ENCODE measurements at places on chromosomes 7 and 10. TPM values are rescaled to one million over a fixed set of nuclear protein-coding genes. Genes with fewer than 3 reads are reported as not detected.

- no peak for DNase-seq
These were observed 3.3 kb downstream of the MAPK8 start for GRCh38 chr10:48309711-48310226.

Gene SLC39A12
- not detected for total RNA-seq

DNA sequence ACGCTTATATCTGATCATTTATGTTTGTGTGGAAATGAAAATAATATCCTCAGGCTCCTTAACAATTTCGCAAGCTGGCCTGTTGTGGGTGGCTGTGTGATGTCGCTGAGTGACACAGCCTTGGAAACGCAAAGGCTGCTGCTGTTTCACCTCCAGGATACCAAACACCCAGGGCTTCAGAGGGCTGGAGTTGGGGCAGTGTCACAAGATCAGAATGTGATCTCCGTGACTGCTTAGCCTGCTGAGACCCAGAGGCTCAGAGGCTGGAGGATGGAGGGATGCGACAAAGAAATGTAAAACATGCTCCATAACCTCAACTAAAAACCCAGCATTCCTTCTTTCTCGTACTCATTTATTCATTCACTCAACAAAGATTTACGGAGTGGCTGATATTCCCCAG is 37.2 kb upstream of the BMPER start:
- DNase-seq = no peak

DNA sequence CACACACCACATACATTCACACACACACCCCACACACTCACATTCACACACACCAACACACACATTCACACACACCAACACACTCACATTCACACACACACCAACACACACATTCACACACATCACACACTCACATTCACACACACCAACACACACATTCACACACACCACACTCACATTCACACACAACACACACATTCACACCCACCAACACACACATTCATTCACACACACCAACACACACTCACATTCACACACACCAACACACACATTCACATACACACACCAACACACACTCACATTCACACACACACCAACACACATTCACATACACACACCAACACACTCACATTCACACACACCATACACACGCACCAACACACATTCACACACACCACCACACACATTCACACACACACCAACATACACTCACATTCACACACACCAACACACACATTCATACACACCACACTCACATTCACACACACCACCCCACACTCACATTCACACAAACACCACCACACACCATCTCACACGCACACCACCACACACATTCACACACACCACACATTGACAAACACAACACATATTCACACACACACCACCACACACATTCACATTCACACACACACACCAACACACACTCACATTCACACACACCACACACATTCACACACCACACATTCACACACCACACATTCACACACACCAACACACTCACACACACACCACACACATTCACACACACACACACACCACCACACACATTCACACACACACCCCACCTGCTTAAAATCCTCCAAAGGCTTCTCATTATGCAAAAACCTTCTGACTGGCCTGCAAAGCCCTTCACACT is 9.0 kb downstream of the TAS2R40 start:
- no peak for DNase-seq

DNA sequence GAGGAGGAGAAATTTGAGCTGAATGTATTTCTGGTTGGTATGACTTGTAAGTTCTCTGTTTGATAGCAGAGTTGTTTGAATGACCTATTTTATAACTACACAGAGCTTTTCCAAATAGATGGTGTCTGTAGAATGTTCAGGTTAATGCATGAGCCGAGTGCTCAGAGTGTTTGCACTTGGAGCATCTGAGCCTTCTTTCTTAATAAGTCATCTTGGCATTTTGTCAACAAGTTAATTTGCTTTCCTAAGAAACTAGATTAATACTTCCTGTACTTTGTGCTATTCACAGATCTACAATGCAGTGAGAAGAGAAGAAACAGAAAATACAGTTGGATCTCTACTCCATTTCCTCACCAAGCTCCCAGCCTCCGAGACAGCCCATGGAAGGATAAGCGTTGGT is 138.2 kb downstream of the PLCE1 start:
- no peak for DNase-seq

Gene GRID2IP
- total RNA-seq = 0.35 TPM

Gene SNCG
- 50.9 TPM for total RNA-seq

DNA sequence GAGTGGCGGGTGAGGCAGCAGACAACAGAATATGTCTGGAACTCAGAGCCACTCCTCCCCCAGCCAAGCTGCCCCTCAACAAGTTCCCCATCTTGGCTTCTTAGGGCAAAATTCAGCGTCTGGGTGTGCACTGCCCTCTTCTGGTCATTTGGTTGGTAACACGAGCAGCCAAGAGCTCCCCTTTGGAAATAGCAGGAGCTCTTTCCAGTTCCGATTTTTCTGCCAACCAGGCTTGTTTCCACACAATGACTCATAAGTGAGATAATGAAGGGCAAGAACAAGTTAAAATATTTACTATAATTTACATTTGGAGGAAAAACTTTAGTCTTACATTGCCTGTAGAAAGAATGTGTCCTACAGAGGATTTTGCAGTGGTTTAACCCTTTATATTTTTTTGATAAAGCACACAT is 70.5 kb downstream of the ADCYAP1R1 start:
- DNase-seq = peak; percentile 31

DNA sequence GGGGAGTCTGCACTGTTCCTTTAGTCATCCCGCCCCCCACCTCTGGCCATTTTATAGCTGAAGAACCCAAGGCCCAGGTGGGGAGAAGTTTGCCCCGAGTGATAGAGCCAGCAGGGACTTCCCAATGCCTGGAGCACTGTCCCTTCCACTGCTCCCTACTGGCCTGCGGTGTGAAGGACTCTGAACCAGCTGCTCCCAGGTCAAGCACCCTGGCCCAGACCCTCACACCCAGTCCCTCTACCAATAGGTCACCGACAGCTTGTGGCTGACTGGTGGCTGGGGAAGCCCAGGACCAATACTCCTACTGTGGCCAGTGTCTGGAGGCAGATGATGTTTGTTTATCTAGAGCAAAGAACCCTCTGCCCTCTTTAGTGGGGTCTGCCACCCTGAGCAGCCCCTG is 167.9 kb downstream of the LCOR start:
- DNase-seq = no peak

DNA sequence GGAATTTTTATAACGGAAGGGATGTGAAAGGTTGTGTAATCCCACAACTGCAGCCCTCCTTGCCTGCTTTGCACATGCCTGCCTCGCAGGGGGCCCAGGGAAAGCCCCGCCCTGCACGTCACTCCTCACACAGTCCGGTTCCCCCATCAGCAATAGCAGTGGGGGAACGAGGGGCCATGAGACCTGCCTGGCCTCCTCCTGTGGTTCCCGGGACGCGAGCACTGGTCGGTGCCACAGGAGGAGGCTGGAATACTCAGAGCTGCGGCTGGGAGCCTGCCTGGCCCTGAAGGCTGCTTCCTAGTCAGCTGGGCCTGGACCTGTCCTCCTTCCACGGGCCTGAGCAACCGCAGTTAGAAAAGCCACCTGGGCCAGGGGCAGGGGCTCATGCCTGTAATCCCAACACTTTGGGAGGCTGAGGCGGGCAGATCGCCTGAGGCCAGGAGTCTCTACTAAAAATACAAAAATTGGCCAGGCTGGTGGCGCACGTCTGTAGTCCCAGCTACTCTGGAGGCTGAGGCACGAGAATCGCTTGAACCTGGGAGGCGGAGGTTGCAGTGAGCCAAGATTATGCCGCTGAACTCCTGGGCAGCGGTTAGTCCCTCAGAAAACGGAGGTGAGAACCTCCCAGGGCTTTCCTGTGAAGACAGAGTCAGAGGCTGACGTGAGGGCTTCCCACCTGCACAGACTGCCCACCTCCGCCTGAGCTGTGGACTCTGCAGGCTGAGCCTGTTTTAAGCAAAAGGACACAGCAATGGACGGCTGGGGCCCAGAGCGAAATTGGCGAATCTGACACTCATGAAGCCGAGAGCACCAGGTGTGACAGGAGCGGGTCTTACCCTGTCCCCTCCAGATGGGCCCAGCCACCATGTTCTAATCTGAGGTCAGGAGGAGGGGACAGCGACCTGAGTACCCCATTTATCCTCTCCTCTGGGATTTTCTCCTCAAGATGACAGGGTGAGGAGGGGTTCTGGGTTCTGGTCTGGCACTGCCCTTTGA is 52.9 kb downstream of the VIPR2 start:
- no peak for DNase-seq

Gene PRKCQ
- total RNA-seq = 0.41 TPM

DNA sequence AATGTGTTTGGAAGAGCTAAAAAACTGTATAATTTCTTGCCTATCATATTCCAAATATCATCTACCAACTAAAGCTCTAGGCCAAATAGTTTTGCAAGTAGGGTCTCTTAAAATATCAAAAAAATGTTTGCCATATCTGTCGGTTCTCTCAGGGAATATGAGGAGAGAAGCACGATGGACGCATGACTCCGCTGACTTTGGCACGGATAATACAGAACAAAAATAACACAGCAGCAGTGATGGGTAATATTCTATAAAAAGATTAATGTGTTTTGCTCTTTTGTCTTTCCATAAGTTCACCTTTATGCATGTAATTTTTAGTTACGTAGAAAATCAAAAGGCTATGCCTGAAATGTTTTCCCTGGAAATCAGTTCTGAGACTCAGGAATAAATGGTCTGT is 919 bp upstream of the IDI2 start:
- DNase-seq = no peak

- no peak for DNase-seq
These were observed 5.8 kb downstream of the FLNC start for GRCh38 chr7:128835790-128836641.

Gene PSTK
- 1.1 TPM for total RNA-seq

- DNase-seq = no peak
These were observed 7.1 kb upstream of the ASB10 start for GRCh38 chr7:151194188-151194587.

GRCh38 chr10:11553773-11554381 is 57.6 kb downstream of the USP6NL start:
- no peak for DNase-seq

Gene GRID1
- 0.27 TPM for total RNA-seq

GRCh38 chr10:121559326-121560026 is 38.8 kb downstream of the FGFR2 start:
- no peak for DNase-seq

Gene ANXA7
- 120 TPM for total RNA-seq

DNA sequence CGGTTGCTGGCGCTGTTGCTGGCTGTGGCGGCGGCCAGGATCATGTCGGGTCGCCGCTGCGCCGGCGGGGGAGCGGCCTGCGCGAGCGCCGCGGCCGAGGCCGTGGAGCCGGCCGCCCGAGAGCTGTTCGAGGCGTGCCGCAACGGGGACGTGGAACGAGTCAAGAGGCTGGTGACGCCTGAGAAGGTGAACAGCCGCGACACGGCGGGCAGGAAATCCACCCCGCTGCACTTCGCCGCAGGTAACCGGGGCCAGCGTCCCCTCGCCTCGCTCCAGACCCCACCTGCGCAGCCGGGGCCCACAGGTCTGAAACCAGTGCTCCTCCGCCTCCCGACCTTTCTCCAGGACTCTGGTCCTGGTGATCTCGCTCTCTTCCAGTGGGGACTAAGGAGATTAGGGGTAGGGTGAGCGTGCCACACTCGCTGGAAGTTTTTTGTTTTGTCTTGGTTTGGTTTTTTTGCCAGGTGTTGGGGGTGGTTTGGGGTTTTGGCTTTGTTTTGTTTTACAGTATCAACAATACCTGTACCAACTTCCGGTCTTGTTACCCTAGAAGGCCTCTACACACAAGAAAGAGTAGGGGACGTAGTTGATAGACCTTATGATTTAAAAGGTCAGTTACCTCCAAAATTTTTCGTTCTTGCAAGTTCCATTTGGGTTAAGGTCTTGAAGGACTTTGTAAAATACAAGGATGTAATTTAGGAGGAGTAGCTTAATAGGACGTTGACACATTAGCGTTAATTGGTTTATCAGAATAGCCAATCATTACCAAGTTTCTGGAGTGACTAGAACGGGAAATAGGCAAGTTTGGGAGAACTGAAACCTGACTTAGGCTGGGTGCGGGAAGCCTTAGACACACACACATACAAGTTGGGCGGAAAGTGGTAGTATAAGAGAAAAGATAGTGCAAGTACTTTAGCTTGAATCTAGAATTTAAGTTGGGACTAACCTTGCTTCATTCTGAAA is 704 bp downstream of the TNKS2 start:
- no peak for DNase-seq

- DNase-seq = no peak
These were observed 230.6 kb upstream of the CHRM2 start for GRCh38 chr7:136637813-136638212.

Gene MYH16
- total RNA-seq = not detected

- no peak for DNase-seq
These were observed 2.5 kb upstream of the CLDN4 start for GRCh38 chr7:73828107-73828803.

Gene CLRN3
- total RNA-seq = not detected

- no peak for DNase-seq
These were observed 52.6 kb downstream of the MRC1 start for GRCh38 chr10:17861760-17862159.

Gene CWF19L1
- total RNA-seq = 19.5 TPM

DNA sequence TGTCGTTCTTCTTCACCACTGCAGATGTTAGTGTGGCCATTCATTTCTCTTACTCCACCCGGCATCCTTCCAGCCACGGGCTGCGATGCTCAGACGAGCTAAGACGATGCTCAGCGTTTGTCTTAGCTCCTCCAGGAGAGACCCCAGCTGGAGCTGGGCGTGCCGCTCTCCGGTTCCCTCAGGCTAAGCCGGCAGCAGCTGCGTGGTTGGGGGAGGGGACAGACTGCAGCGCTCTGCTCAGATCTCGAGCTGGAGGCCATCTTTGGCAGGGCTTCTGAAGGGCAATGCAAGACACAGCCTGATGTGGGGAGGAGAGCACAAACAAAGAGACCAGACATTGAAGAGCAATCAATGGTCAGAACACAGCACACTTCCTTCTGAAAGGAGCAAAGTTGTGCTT is 4.8 kb downstream of the INA start:
- no peak for DNase-seq

DNA sequence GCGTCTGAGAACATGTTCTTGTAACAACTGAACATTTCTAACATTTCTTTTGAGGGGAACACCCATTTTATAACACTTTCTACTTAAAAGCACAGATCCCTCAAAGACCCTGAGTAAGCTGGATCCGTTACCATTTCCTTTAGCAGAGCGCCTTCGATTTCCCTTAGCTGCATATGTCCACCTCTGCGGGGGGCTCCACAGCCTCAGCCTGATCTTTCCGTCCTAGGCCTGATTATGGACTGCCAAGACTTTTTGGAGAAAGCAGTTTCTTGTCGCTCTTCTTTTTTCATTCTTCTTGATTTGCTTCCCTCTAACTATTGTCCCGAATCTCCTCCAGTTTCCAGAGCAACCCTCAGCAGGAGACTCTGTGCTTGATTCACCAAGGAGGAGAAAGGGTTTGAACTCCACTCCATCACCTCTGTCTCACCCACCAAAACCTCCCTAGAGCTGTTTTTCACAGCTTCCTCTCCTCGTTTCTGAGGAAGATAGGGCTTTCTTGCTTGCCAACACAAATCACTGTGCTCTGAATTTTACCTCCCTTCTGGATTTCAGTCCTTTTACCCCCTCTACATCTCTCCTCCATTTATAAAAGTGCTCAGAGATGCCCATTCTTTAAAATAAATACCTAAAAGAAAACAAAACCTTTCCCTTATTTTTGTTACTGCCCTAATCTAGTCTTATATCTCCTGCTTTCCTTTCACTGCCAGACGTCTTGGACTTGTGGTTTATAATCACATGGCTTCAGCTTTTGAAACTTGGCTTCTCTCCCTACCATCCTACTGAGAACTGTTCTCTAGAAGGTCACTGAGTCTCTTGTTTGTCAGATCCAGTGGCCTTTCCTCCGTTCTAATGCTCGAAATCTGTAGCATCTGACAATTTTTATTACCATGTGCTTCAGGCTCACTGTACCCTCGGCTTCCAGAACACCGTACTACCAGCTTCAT is 30.5 kb upstream of the ZRANB1 start:
- DNase-seq = no peak

Gene ACSM6
- not detected for total RNA-seq

Measured in thoracic aorta (tissue), 2 donors.